ENCODE measurements at places on chromosomes 4 and X.

DNA sequence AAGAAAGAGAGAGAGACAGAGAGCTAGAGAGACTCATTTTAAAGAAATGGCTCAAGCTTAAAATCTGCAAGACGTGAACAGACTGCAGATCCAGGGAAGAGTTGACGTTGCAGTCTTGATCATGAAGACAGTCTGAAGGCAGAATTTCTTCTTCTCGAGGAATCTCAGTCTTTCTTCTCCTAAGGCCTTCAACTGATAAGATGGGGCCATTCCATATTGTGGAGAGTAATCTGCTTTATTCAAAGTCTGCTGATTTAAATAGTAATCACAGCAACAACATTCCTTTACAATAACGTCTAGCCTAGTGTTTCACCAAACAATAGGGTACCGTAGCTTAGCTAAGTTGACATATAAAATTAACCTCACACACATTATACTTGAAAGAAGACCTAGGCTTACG lies 208.4 kb upstream of the ADAMTS3 start:
- DNase-seq: no peak

- DNase-seq: no peak
Measured at GRCh38 chrX:11010476-11010875, 100.7 kb upstream of the HCCS start.

- no peak for DNase-seq
Measured at GRCh38 chr4:3873408-3874027, 107.3 kb downstream of the ADRA2C start.

GRCh38 chrX:39204945-39205344 lies 403.7 kb downstream of the MID1IP1 start:
- no peak for DNase-seq

DNA sequence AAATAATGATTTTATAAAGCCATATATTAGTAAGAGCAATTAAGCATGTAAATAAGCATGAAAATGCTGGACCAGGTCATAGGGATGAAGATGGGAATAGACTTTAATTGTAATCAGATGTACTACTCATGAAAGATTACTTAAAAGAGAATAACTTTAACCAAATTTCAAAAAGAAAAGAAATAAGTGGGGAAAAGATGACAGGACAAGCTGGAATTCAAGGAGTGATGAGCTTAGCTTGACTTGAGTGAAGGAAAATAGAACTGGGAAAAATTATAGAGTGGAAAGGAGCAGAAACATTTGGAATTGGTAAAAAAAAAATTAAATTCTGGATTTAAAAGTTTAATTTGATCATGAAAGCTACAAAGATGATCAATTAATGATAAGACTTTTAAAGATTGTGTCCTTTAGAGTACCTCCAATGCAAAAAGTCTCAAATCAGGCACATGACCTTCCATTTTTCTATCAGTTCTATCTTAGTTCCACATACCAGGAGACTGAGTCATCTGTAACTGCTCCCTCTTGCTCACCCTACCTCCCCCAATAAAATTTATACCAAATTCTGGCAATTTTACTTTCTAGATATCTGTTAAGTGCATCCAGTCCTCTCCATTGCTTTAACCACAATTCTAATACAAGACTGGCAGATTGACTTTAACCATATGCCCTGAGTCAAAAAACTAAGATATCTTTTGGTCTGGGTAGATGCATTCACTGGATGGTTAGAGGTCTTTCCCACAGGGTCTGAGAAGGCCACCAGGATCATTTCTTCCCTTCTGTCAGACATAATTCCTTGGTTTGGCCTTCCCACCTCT lies 56.4 kb upstream of the SLIT2 start:
- DNase-seq: no peak

GRCh38 chr4:8261851-8262535 lies 7.6 kb upstream of the HTRA3 start:
- DNase-seq: no peak

GRCh38 chrX:68654693-68655092 lies 7.2 kb downstream of the STARD8 start:
- no peak for DNase-seq

- DNase-seq: no peak
Measured at GRCh38 chr4:102675141-102675540, 85.6 kb downstream of the MANBA start.

DNA sequence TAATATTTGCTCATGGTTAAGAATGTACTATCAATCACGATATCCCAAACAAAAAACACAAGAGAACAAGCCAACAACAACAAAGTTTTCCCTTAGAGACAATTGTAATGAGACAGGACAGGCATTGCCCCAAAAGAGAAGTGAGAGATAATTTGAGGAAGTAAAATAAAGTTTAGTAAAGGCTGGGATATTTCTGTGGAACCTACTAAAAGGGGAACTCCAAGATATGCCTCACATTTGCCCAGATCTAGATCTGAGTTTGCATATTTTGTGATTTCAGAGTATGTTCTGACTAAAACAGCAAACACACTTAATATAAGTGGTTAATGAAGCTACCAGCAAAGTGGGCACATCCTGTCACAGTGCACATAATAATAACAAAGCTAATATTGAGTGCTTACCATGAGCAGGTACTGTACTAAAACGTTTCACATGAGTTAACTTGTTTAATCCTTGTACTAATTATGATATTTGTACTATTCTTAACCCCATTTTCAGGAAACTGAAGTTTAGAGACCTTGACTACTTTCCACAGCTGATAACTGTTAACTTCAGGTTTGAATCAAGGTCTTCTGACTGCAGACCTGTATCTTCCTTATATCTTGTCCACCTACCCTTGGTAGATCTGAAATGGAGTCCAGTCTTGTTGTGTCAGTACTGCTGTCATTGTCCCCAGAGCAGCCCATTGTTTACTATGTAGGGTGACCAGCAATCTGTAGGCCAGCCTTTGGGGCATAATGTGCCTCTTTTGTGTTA lies 26.0 kb upstream of the BMP2K start:
- DNase-seq: peak; percentile 14

GRCh38 chrX:129622757-129623301 lies 31.9 kb downstream of the APLN start:
- DNase-seq: no peak

GRCh38 chr4:56619816-56620215 lies 61.3 kb downstream of the HOPX start:
- no peak for DNase-seq

- DNase-seq: no peak
Measured at GRCh38 chr4:88793475-88793874, 95.8 kb upstream of the NAP1L5 start.

DNA sequence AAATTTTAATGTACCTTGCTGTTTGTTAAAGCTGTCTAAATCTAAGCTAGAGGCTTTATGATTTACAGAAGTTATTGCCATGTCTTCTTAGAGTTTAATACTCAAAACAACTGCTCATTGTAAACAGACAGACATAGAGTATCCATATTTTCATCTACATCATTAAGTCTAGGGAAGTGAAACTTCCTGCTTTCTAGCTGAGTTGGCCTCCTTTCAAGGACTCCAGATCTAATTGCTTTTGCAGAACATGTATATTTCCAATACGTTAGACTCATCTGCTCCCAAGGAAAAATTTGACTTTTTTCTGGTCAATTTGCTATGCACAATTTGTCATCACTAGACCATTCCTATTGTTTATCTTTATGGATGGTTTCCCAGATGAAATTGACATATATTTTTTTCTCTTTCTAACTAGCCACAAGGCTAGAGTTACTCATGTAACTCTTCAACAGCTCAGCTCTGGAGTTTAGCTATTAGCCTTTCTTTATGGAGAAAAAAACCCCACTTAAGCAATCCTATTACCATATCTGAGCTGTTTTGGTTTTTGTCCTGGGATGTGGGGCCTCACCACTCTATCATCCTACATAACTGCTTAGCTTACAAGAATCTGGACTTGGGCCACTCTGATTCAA lies 122.9 kb downstream of the PPA2 start:
- DNase-seq: no peak

GRCh38 chrX:155001873-155002272 lies 20.6 kb downstream of the F8 start:
- DNase-seq: no peak

GRCh38 chrX:53458082-53458481 lies 23.9 kb upstream of the HSD17B10 start:
- no peak for DNase-seq

GRCh38 chr4:20592663-20593062 lies 107.6 kb upstream of the PACRGL start:
- no peak for DNase-seq

- no peak for DNase-seq
Measured at GRCh38 chrX:103530545-103530944, 11.3 kb upstream of the RAB40A start.

GRCh38 chr4:151202381-151202780 lies 74.6 kb upstream of the PRSS48 start:
- no peak for DNase-seq

GRCh38 chr4:169412046-169412445 lies 141.3 kb upstream of the SH3RF1 start:
- DNase-seq: no peak

DNA sequence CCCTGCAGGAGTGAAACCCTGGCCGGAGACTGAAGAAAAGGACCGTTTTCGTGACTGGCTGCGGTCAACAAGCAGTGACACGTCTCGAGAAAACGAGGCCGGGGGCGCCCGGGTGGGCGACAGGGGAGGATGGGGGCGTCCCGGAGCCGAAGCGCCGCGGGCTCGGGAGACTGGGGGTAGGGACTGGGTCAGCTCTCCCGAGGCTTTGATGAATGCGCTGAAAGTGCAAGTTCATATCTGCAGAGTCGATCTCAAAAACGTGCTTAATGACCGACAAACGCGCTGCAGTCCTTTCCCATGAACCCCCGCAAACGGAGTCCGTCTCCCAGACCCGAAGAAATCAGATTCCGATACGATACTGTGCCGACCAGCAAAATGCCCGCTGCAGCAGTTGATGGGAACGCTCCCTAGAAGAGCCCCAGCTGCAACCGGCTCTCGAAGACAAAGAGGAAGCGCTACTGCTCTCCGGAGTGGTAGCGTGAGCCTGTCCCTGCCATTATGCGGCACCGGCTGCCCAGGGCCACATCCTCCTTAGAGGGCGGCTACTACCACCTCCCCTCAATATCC lies 806 bp upstream of the CD99L2 start:
- peak; percentile 20 for DNase-seq

- DNase-seq: no peak
Measured at GRCh38 chr4:182143086-182143821, 99.9 kb upstream of the TENM3 start.

DNA sequence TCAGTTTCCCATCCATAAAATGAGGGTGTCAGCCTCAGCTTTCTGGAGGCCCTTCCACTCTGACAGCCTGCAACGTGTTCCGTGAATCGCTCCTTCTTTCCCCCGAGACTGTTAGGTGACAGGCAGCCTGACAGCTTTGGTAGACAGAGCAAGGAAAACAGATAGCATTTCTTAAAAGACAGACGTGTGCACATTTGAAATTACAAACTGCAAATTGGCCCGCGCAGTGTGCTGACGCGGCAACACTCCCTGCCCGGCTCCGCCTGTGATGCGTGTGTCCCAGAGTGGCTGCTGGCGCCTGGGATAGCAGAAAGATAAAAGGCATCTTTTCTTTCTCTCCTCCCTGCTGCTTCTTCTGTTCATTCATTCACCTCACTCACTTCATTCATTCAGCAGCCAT lies 245.3 kb downstream of the AFAP1 start:
- DNase-seq: no peak

DNA sequence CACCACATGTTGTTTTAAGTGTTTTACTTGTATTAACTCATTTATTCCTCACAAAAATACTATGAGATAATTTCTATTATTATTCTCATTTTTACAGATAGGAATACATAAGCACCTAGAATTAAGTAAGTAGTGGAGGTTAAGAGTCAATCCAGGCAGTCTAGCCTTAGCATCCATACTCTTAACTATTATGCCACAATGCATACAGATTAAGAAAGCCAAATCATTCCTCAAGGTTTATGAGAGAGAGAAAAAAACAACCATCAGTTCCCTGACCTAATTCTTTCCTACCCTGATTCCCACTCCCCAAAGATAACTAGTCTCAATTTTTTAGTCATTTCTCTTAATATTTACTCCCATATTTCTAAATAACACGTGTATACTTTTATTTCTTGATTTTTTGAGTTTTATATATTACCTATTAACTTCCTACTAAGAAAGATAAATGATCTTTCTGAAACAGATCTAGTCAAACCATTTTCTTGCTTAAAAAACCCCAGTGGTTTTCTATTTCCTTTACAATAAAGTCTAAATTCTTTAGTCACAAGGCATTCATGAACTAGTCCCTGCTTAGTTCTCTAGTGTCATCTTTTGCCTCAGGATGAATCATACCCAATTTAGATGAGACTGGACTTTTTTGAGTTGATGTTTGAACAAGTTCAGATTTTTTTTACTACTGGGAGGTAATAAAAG lies 16.0 kb downstream of the UBA6 start:
- DNase-seq: peak; percentile 12

DNA sequence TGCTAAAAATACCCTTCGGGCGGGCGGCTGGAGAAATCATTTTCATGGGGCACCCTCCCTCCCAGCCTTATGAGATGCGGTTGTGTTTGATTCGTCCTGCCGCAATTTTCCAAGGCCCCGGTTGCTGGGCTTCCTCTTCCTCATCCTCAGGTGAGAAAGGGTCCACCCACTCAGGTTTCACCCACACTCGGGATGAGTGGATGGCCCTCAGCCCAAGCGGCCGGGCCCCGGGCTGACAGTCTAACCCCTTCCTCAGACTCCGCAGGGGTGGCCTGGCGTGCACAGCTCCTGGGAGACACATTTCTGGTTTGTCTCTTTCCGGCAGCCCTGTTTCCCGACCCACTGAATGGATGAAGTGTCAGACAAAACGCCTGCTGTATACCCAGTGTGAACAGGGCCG lies 116.5 kb upstream of the LRPAP1 start:
- DNase-seq: no peak

DNA sequence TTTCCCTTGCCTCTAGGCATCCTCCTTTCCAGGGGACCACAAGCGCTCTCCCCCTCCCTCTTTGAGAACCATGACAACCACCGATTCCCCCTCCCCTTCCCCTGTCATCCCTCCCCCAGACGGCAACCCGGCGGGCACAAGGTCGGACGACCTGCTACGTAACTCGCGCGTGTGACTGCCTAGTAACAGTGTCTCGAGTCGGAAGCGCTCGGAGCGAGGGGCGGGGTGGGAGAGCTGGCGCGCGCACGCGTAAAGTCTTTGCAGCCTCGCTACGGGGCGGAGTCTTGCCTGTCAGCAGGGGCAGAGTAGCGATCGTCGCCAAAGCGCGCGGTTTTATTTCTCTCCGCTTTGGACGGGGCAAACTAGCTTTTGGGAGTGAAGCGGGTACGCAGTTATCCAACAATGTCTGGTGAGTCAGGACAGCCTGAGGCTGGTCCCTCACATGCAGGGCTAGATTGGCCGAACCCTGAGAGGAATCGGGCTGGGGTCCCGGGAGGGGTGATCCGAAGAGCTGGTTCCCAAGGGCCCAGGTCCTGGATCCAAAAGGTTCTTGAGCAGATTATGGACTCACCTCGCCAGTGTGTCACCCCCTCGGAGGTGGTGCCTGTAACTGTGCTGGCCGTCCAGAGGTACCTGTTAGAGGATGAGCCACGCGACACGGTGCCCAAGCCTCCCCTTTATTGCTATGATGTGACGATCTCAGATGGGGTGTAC lies at the start of gene RADX:
RADX (plus strand) TSS at position 300 of the 714 bp plus-strand sequence; CDS start at position 403, 103 bp downstream.
- peak; percentile 88 for DNase-seq

DNA sequence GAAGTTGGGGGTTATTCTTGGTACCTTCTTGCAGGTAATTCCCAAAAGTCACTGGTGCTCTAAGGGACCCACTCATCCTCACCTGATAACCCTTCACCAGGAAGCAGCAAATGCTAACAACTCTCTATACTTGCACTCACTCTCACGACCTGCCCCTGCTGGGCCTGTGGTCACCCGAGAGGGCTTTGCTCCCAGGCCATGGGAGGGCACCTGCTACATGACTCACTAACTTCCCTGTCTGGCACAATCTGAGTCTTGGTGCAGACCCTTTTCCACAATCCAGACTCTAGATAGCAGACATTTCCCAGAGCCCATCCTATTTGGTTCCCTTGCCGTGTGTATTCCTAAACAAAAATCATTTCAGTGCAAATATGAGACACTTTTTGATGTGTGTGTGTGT lies 403.8 kb upstream of the FAT1 start:
- no peak for DNase-seq
